ENCODE measurements at places on chromosomes 12 and 14.

DNA sequence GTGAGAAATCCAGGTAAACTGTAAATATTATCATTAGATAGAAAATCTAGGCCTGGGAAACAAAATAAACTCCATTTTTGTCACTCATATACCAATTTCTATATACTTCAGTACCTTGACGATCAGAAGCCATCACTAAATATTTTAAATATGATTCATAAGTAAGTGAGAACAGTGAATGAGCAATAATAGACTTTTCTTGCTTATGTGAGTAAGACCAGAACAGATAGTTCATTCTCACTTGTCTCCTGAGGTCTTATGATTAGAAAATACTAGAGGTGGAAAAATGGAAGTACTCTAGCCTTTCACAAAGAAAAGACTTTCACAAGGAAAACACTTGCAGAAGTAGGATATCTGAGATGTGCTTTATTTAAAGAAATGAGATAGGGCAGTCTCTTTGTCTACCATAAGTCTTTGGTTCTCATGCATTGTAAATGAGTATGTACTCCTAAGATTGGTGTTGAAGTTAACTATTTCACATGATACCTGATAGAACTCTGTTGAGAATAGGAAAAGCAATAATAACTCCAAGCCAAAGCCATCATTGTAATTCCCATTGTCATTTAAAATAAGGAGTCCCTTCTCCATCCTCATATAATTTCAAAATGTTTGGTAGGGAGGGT, 10.1 kb upstream of the SMCO3 start:
- DNase-seq = no peak

DNA sequence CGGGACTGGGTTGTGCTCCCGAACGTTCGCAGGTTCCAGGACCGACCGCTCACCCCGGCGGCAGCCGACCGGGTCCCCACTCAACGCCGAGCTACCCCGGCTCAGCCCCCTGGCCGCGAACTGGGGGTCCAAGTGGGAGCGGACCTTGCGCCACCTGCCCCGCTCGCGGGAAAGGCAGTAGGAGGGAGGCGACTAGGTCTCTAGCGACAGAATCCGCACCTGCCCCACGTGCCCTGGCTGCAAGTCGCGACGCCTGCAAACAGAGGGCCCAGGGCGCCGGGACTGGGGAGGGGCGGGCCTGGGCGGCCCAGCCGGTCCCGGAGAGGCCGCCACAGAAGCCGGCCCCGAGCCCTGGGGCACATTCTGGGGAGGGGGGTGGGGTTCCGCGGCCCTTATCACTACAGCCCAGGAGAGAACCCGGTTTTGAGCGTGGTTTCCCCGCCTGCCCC, 239.2 kb upstream of the CPNE8 start:
- no peak for DNase-seq

- DNase-seq = peak; percentile 71
Measured at GRCh38 chr14:102088012-102088792, 1.4 kb upstream of the HSP90AA1 start.

GRCh38 chr14:69263771-69264170, 3.8 kb downstream of the GALNT16 start:
- peak; percentile 31 for DNase-seq

Measured in pons (tissue), 1 donor.